Fibroblast of skin of scalp (primary cell): ENCODE measurements at places on chromosomes 2 and 18.

DNA sequence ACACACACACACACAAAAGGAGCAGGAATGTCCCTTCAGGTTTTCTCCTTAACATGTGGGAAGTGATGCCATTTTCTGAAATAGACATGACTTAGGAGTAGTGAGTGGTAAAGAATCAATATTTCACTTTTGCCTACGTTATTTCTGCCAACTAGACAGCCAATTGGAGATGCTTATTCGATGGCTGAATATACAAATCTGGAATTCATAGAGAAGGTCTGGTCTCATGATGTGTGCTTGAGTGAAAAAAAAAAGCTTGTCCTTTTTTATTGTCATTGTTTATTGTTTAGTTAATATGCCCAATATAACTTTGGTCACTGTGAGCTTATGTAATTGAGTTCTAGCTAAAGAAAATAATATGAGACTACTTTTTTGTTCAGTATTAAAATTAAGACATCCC lies 284.3 kb downstream of the GULP1 start:
- DNase-seq, result no peak

DNA sequence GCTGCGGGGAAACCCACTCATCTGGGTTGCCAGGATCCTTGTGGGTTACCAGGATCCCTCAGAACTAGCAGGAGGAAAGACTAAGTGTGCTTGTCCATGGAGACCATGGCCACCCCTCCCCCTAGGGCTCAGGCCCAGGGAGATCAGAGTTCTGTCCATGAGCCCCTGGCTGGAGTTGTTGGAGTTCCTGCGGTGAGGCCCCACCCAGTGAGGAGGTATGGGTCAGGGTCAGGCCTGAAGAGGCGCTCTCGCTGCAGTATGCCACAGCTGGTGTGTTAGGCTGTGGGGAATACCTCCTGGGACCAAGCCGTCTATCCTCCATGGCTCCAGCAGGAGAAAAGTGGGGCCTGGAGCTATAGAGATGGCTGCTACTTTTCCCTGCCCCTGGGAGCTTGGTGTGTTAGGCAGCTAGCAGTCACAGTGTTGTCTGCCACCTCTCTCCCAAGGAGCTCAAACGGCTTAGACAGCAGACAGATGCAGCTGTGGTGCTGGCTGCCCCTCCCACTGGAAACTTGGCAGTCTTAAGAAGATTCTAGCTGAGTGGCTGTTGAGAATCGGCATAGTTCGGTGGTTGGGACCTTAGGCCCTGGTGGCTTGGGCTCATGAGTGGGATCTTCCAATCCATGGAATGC lies 240.3 kb upstream of the CELF4 start:
- DNase-seq, result no peak

DNA sequence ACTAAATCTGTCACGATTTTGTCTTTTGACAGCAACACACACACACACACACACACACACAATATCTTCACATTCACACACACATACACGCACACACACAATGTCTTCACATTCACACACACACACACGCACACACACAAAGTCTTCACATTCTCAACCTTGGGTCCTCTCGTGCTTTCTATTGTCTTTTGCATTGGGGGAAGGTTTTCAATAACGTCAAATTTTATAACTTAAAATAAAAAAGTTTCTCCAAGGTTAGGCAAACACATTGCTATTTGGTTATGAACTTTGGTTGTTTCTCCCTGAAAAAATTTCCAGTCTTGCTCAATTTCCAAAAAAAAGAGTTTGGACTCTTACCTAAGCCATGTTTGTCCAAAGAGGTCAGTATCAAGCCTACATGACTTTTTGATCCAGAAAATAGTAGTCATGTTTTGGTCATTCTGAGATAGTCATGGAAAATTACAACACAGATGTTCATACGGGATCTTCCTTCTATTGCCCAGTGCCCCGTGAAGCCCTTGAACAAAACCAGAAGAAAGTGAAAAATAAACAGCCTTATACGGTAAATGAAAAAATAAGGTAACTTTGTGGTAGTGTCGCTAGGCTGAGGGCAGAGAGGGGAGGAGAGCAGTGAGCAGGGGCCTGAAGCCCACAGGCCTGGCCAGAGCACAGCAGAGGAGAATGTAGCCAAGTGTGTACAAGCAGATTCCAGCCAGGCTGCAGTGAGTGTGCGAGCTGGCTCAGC lies 542.8 kb upstream of the ID2 start:
- DNase-seq, result no peak

- peak; percentile 13 for DNase-seq
Observed at GRCh38 chr18:65567372-65567771, 183.4 kb upstream of the CDH7 start.

DNA sequence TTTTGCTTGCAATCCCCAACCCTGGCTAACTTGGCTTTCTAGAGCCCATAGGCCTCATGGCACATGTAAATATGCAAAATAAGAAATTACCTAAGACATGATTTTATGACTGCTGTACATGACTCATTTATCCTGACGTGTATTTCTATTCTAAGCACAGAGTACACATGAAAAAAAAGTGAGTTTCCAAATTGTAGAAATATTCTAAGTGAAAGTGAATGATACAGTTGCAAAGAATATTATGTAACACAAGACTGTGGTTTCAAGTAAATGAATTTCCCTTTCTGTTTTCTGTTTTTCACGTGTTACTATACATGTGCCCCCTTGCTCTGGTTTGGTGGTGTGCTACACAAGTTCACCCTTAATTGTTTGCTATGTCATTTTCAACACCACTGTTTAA lies 162.4 kb downstream of the LRP1B start:
- DNase-seq, result no peak

GRCh38 chr2:208280234-208280633 lies 14.2 kb downstream of the PIKFYVE start:
- no peak for DNase-seq

DNA sequence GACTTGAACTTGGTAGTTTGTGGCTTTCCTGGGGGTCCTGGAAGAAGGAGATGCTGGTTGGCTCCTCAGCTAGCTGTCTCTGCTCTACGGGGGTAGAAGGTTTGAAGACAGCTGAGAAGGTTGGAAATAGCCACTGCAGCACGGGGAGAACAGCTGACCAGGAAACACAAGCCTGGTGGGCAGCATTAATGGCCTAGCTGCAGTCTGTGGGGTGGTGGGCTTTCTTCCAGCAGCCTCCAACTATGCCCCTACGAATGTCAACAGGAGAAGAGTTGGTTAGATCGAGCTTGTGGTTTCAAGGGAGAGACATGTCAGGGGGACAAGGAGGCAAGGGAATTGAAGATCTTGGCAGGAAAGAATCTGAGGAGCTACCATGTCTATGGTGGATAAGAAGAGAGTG lies 38.9 kb downstream of the PMAIP1 start:
- DNase-seq, result no peak

- peak; percentile 63 for DNase-seq
Observed at GRCh38 chr2:201126308-201127151, 10.6 kb downstream of the CFLAR start.

GRCh38 chr2:239161711-239162140 lies 239.1 kb downstream of the HDAC4 start:
- DNase-seq, result no peak

GRCh38 chr18:32343634-32344033 lies 127.0 kb downstream of the GAREM1 start:
- DNase-seq, result no peak

- peak; percentile 27 for DNase-seq
Observed at GRCh38 chr18:70931942-70932814, 643.3 kb downstream of the SOCS6 start.
